M059J (cell line): ENCODE measurements at places on chromosomes 7 and 10. TPM values are rescaled to one million over a fixed set of nuclear protein-coding genes. Genes with fewer than 3 reads are reported as not detected.

DNA sequence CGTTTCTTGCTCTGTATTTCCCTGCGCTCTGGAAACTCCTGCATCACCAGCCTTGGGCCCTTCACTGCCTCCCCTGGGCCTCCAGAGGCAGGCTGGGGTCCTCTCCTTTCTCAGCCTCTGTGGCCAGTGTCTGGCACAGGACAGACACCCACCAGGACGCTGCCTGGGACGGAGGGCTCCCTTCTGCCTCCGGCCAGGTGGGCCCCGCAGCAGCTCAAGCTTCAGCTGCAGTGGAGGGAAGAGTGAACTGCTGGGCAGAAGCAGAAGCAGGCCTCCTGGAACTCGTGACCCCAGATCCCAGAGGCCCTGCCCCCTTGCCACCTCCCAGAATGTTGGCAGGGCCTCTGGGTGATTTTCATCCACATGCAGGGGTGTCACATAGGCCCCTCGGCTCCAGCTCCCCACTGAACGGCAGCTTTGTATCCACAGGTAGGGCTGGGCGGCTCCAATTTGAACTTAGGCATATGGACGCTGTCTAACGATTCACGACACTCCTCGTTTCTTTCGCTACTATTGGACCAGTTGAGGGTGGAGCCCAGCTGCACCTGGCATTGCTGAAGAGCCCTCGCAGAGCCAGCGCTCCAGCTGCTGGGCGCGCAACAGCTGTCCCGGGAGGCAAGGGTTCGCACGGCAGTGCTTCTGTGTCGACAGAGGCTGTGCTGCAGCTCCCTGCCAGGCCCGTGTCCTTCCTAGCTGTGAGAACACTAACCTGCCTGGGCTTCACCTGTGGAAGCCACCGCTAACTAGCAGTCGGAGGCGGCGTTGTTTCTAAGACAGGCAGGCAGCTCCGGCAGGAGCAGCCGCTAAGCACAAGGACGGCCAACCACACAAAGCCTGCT lies 18.4 kb upstream of the GPR146 start:
- no peak for DNase-seq

DNA sequence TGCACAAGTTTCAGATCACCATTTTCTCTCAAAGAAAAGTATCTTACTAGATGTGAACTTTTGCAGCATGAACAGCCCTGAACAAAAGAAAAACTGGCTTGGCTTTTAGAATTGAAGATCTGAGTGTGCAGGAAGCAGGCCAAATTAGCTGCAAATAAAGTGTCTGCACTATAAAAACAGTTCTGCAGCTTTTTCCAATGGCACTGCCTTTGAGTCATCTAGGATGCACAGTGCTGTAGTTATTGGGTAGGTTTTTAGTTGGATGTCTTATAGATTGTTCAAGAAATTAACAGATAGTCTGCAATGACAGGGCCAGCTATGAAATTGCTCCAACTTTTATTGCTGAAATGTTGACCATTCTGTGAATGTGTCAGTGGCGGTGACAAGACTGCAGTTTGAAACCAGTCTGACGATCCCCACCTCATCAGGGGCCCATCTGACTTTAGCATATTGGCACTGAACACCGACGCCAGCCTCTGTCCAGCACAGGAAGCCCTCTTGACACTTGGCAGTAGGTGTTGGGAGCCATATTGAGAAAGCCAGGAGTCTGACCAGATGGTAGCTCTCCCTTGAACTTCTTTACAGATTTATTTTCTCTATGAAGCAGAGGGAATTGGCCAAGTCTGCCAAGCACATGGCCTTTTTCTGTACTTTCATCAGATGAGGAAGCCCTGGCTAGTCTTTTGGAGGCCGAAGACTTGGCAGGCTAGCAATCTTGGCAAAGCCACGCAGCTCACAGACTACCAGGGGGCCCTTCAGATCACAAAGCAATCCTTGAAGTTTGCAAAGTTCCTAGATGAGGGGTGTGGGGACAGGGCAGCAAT lies 490.6 kb downstream of the NEBL start:
- no peak for DNase-seq

- DNase-seq: peak; percentile 86
Measured at GRCh38 chr10:118870467-118871243, 115.9 kb upstream of the CACUL1 start.

DNA sequence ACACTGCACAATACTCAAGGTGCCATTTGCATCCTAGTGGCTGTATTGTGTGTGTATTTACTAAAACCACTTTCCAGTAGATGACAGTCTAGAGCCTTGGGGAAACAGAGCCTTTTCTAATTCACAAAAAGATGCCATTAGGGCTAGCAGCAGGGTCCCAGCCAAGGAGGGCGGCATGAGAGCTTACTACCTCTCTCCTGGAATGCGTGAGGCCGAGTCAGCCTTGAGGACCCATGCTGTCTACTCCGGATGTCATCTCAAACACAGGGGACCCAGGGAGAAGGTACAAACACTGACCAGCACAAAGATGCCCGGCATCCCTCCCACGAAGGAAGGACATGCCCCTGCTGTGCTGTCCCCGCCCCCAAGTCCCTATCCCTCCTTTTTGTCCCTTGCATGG lies 65.5 kb downstream of the CYCS start:
- DNase-seq: no peak

DNA sequence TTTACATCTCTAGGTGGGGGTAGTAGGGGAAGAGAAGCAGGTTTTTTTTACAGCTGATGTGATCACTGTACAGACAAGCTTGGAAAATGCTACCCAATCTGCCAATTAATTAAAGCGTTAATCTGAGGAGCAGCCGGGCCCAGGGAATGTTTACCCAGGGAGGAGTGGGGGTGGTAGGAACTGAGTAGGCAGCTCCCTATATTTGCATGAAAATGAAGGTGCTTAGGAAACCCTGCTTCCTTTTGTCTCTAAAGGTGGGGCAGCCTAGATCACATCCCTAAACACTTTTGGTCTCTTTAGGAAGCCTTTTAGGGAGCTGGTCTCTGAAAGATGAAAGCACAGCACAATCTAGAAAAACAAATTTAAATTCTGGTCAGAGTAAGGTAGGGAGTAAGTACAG lies 53.0 kb upstream of the NFKB2 start:
- peak; percentile 23 for DNase-seq

- DNase-seq: no peak
Measured at GRCh38 chr10:13404791-13405190, 56.7 kb upstream of the SEPHS1 start.

DNA sequence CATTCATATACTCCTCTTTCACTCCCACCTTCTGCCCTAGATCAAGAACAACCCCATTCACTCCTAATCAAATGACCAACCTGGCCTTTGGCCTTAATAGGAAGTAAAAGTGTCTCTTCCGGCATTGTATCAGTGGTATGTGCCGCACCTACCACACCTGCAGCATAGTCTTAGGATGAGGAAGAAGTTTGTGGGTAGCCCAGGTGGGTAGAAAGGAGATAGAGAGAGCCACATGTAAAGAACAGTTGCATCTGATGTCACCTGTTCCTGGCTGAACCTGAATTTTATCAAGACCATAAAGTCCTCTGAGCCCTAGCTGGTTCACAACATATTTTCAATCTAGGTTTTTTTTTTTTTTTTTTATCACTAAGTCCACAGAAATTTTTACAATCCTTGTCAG lies 55.5 kb upstream of the PTPN12 start:
- no peak for DNase-seq

- DNase-seq: no peak
Measured at GRCh38 chr10:121648059-121648458, 49.8 kb upstream of the FGFR2 start.

DNA sequence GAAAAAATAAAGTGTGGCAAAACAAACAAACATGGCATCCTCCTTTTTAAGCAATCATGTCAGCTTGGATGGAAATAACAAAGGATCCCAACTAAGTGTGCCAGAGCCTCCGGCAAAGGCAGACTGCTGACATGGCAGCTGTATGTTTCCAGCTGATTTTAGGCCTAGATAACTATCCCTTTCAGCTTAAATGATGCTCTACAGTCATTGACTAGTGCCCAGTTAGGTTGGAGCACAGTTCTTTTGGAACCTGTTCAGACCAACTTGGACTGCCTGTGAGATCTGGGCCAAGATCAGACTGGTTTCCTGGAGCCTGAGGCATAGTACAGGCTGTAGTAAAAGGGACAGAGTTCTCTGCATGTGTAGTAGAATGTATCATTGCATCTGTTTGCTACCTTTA lies 128.7 kb downstream of the DYNC1I1 start:
- DNase-seq: no peak

DNA sequence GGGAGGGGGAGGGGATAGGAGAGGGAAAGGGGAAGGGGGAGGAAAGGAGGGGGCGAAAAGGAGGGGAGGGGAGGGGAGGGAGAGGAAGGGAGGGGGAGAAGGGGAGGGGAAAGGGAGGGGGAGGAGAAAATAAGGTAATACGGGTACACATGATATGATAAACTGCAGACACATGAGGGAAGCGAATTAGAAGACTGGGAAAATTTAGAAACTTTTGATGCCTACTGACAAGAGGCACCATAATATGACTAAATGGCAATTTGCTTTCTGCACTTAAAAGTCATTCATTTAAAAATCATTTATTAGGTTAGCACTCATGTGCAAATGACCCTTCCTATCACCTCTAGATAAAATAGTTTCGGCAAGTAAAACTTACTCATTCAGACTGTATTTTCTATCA lies 73.6 kb downstream of the ARHGAP12 start:
- DNase-seq: no peak

DNA sequence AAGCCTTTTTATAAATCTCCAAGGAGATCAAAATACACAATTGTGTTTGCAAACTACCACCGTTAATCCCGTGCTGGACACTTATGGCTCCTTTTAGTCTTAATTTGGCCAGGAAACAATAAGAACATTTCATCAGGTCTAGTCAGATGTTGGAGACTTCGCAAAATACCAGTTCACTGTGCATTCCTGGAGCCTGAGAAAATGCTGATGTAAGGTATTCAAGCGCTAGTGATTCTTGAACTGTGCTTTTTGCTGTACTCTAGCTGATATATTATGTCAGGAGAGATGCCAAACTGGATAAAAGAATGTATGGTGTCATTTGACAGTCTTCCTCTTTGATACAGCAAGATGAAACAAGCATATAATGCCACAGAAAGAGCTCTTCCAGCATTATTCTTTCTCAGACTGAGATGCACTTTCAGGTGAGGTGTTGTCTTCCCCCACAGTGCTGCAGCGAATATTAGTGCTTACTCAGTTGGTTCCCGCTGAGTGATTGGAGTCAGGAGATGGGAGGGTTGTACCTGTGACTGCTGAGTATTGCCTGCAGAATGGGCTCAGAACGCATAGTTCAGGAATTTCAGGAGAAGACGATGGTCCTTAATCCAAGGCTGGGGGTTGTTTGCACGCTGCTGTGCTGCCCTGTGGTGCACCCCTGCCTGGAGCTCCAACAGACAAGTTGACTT lies 59.2 kb downstream of the OGDH start:
- peak; percentile 27 for DNase-seq

GRCh38 chr7:132777956-132778355 lies 201.7 kb upstream of the PLXNA4 start:
- no peak for DNase-seq

- no peak for DNase-seq
Measured at GRCh38 chr10:70714245-70714644, 41.9 kb downstream of the ADAMTS14 start.

- no peak for DNase-seq
Measured at GRCh38 chr7:149479568-149479967, 18.0 kb downstream of the ZNF746 start.

DNA sequence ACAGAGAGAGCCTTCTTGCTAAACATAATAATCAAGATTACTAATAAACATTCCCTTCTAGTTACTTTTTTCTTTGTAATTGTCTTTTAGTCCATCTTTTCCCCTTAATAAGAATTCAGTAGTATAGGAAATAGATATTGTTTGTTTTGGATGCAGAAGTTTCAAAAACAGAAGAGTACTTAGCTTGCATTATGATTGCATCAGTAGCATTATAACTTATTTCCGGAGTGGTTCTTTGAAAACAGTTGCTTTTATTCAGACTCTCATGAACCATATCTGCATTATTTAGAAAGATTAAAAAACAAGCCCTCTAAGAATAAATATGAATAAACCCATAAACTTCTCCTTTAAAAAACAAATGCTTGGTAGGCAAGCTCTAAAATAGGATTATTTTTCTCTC lies 34.0 kb upstream of the DKK1 start:
- DNase-seq: no peak

DNA sequence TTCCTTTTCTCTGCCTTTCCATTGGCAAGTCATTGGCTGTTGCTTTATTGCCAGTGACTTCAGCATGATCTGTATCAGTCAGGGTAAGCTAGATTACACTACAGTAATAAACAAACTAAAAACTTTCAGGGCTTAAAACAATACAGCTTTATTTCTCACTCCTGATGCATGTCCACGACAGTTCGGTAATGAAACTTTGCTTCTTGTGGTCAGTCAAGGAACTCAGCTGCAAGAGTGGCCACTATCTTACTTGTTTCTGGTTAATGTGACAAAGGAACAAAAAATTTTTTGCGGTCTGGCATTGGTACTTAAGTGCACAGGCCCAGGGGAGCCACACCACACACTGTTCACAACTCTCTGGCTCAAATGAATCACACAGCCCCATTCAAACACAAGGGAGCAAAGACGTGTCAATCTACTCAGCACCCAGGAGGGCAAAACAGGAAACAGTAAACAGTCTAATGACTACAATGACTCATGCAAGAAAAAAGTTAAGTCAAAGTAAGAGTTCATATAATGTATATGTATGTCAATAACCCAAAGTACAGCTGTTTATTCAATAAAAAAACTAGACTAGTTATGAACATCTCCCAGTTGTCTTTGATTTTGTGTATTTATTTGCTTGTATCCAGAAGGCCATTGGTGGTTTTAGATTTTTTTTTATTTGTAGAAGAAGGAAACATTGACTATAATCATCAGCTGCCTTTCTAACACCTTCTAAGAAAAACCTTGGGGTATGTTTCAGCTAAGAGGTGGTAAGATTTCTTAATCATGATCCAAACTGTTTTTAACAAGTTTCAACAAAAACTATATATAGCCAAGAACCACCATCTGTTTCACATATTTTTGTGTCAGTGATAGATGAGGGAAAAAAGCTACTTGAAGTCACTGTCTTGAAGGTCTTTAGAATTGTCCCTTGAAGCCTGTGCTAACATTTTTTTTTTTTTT lies 134.4 kb upstream of the FAM3C start:
- peak; percentile 100 for DNase-seq

DNA sequence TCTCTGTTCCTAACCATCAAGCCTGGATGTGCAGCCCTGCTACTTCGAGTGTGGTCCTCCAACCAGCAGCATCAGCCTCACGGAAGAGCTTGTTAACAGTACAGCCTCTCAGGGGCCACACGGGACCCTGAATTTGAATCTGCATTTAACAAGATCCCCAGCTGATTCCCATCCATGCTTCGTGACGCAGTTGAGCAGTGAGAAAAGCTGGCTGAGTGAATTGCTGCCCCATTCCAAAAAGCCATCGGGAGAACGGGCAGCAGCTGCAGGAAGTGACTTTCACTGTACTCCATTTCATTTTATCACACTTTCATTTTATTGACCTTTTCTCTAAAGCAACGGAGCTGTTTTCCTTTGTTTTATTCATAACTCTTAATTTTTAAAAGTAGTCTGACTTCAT lies 22.5 kb downstream of the FAM171A1 start:
- no peak for DNase-seq

Gene OGA
- total RNA-seq: 48.4 and 66.4 TPM in 2 replicates

Gene FRAT1
- total RNA-seq: 1.1 and 2.9 TPM in 2 replicates

Gene TACR2
- 0.05 and 0.15 TPM in 2 replicates for total RNA-seq

Gene VWA2
- not detected in 2 replicates for total RNA-seq

Gene PON3
- total RNA-seq: 0.49 TPM in 1 of 2 replicates, not detected in the other

Gene LMOD2
- not detected in 2 replicates for total RNA-seq

Gene GHRHR
- not detected in 2 replicates for total RNA-seq
